Mammary epithelial cell (primary cell): ENCODE measurements at places on chromosomes 3 and 15. TPM values are rescaled to one million over a fixed set of nuclear protein-coding genes. Genes with fewer than 3 reads are reported as not detected.
A peak's percentile ranks its signal among the peaks of the same experiment; 100 is the strongest.

RASGRF1 gene
- polyA plus RNA-seq: 1.1 TPM

DNA sequence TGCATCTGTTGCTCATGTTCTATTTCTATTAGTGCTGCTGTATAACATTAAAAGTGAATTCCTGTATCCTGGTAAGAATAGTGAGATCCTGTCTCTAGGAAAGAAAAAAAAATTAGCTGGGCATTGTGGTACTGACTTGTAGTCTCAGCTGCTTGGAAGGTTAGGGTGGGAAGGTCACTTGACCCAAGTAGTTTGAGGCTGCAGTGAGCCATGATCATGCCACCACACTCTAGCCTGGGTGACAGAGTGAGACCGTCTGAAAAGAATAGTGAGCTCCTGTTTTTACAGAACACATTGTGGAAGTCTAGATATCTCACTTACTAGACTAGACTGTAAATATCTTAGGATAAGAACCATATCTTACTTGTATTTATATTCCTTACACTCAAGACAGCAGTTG lies 4.6 kb downstream of the ATP11B start:
- no peak for DNase-seq

DNA sequence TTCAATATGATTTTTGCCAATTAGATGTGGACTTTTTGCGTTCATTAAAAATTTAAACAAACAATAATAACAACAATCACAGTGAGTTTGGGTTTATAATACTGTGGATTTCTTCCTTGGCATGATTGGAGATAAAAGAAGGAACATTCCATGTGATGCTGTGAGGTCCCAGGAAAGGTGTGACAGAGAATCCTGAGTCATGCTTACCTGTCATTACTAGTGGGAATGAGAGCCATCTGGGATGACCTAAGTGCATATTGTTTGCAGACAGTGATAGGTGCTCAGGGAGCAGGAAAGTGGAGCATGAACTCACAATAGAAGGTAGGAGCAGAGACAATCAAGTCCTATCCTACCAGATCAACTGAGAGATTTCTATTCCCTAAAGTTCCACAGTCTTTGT lies 766.5 kb upstream of the CFAP20DC start:
- DNase-seq: peak; percentile 49

- DNase-seq: no peak
These were observed 544.7 kb downstream of the MECOM start for GRCh38 chr3:169118666-169119370.

CACNA2D3 gene
- polyA plus RNA-seq: 0.05 TPM

DNA sequence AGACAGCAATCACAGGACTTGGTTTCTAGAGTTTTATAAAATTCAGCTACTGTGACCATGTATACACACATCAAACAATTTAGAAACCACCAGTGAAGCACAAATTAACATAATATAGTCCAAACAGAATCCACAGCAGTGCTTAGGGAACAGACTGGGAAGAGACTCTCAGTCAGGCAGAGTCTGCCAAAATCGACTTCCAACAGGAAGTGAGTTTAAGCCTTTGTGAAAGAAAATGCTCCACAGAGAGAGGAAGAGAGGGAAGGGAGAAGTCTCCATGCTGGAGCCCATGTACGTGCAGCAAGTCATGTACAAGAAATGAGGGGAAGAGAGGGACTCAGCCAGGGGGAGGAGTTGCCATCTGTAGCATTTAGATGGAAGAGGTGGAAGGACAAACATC lies 172.6 kb downstream of the IL5RA start:
- DNase-seq: no peak

GRCh38 chr3:45939341-45939771 lies 3.9 kb upstream of the CXCR6 start:
- DNase-seq: no peak

DNA sequence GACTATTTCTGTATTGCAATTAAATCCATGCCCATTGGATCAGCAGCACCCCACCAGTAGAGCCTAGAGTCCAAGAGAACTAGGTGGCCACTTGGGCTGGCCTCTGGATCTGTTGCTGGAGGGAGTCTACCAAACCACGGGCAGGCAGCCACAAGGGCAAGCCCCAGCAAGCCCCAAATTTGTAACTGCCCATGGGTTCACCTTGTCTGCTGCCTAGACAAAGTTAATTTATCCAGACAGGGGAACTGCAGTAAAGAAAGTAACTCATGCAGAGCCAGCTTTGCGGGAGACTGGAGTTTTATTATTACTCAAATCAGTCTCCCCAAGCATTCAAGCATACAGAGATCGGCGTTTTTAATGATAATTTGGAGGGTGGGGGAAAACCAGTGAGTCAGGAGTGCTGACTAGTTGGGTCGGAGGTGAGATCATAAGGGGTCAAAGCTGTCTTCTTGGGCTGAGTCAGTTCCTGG lies 74.0 kb upstream of the TERB2 start:
- DNase-seq: peak; percentile 77

DNA sequence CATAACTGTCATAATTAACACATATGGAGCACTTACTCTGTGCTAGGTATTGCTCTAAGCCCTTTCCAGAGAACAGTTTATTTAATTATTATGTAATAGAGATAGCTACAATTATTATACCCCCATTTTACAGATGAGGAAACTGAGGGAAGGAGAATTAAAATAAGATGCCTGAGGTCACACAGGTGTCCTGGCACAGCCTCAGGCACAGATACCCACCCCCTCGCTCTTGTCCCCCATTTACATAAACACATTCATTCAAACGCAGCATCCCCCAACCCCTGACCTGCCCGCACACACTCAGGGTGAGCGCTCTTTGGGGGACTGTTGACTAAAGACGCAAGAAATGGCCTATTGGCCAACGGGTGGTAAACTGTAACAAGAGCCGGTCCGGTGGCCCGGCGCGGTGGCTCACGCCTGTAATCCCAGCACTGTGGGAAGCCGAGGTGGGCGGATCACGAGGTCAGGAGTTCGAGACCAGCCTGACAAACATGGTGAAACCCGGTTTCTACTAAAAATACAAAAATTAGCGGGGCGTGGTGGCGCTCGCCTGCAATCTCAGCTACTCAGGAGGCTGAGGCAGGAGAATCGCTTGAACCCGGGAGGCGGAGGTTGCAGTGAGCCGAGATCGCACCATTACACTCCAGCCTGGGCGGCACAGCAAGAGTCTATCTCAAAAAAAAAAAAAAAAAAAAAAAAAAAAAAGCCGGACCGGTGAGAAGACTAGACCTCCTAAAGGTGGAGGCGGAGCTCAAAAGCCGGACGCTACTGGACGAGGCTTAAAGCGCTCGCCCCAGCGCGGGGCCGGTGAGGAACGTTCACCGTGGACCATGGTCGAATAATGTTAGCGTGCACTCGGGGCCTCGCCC lies 1.9 kb upstream of the ISL2 start:
- DNase-seq: no peak

DNA sequence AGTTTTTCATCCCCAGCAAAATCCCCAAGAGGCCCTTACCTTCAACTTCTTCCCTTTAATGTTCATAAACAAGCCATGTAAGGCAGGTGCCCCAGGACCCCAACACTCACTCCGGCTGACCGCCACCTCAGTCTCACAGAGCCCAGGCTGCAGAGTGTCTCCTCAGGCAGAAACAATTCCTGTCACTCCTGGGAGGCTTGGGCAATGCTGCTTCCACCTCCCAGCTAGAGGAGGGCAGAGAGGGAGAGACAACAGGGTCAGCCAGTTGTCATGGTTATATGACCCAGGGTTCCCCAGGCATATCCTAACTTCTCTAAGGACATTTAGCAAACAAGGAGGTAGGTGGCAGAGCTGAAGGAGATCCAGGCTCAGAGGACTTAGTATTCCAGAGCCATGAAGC lies at the start of gene PLIN1:
Gene PLIN1 (minus strand): TSS at position 156 of the 400 bp plus-strand sequence. CDS start 1,878 bp downstream, outside the sequence.
- no peak for DNase-seq

DNA sequence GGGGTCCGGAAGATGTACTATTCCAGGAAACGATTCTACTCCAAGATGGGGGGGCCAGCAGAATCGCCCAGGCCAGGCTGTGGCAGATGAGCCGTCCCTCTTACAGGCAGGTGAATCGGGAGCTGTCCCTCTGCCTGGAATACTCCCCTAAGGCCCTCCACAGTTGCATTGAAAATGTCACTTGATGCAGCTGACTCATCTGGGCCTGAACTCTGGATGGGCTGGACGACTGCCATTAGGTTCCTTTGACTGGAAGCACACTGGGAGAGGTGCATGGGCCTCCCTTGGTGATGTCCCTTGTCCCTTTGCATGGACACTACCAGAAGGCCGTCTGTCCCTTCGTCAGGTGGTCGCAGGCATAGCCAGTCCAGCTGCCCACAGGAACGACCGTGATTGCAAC lies 69.6 kb upstream of the HRH1 start:
- no peak for DNase-seq

DNA sequence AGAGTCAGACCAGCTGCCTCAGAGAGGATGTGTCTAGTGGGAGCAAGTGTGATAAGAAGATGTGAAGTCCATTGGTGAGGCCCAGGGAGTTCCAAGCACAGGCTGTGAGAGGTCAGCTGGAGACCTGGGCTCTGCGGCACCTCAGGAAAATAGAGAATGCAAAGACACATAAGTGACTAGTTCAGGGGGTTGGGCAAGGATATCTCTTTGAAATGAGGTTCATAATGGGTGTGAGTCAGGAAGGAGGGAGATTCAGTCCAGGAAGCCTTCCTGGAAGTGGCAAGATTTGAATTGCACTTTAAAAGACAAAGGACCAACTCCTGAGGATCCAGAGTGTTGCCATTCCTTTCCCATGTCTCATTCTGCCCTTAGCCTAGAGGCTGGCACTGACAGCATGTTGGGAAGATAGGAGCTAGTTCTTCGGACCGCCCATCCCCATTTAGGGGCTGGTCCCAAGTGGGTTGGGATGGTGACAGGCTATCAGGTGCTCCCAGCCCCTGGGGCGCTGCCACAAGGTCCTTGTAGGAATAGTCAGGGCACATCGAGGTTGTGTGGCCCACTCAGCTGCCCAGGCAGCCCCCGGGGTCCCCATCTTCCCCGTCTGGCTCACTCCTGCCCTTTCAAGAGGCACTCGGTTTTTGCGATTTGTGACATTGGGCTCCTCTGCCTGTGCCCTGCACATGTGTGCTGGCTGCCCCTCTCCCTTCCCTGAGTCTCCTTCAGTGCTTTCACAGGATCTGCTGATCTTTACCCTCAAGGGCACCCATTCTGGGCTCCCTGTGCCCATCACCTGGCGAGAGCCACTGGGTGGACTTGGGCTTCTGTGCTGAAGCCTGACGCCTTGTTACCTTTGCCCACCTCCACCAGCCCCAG lies 23.7 kb downstream of the ESYT3 start:
- DNase-seq: no peak

CYP1A1 gene
- 2.2 TPM for polyA plus RNA-seq

DNA sequence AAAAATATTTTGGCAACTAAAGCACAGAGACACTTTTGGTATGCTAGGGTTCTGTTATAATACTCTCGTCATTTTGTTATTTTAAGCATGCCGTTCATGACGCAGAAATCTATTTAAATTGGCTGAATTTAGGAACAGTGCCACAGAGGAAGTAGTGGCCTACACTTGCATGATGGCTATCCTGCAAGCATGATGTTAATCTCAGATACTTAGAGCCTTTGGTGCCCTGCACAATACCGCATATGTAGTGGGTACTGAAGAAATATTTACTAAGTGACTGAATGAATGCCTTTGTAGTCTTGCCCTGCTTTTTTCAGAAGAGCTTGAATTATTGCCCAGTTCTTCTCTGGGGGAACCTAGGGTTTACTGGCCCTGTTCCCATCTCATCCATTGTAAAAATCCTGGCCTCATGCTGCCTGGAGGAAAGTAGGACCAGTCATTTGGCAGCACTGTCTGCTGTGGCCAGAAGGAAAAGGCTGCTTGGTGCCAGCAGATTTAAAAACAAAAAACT lies 79.0 kb downstream of the SERPINI1 start:
- no peak for DNase-seq

HHATL gene
- not detected for polyA plus RNA-seq

DNA sequence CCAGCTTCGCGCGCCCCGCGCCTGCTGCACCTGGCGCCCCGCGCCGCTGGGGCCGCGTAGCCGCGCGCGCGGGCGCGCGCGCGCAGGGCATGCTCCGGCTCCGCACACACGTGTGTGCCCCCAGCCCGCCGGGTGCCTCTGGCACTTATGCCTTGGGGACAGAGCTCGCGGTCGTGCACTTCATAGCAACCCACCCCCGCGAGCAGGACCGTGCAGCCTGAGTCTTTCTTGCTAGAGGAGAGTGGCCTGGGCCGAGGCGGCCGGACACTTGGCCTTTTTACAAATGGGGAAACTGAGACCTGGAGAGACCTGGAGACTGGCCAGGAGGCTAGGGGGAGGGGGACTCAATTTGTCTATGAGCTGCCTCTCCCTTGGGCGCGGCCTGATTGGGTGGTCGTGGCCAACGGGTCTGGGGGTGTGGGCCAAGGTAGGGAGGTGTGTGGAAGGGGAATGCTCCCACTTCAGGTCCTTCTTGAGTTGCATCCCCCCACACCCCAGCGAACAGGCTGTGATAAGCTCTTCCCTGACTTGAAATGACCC lies 562 bp downstream of the NBEAL2 start:
- no peak for DNase-seq

- DNase-seq: no peak
These were observed 163.4 kb upstream of the GADL1 start for GRCh38 chr3:31057891-31058290.

TRIM42 gene
- polyA plus RNA-seq: not detected

- DNase-seq: peak; percentile 30
These were observed 272.2 kb upstream of the CFAP20DC start for GRCh38 chr3:59321881-59322540.

DNA sequence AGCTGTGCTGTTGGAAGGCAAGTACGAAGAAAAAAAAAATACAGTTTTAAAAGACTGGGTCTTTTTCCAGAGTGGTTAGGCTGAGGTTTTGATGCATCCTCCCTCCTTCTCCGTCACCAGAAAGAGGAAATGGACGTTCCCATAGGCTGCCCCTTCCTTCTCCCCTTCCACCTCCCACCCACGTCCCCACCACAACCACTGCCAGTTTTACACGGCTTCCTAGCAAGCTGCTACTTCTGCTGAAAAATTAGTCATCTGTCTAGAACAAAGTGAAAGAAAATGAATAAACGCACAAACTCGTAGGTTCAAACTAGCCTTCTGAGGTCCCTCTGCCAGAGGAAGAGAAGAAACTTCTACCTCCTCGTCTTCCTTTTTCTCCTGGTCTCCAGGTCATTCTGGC lies 71.6 kb upstream of the RPL35A start:
- no peak for DNase-seq
